WTC11 (cell line): ENCODE measurements at places on chromosomes 5 and 9.

DNA sequence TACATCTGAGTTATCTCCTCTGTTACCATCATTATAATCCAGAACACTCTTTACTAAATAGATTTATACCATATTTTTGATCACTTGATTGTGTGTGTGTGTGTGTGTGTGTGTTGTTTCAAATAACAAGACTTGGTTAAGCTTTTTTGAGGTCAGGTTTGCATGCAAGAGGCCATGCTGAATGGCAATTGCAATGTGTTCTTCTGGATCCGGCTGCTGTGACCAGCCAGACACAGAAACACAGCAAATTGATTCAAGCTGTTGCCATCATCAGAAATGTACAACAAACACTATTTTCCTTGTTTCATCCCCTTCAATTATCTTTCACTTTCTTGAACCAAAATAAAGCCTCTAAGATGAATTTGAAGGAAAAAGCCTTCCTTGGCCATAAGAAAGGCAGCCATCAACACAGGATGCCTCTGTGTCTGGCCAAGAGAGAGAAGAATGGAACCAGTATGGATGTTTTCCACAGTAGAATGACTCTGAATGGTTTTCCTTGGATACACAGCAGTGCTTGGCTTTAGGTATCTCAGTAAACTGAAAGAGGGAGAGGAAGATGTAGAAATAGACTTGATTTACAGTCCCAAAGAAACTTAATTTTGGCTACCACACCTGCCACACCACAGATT is 53.9 kb downstream of the DPYSL3 start:
- DNase-seq, result no peak

DNA sequence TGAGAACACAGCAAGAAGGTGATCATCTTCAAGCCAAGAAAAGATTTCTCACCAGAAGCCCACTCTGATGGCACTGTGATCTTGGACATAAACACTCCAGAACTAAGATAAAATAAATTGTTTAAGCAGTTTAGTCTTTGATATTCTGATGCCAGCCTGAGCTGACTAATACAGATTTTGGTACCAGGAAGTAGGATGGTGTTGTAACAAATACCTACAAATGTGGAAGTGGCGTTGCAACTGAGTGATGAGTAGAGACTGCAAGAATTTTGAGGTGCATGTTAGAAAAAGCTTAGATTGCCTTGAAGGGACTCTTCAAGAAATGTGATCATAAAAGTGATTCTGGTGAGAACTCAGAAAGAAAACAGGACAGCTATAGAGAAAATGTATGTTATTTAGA is 592.4 kb upstream of the DAB2 start:
- DNase-seq, result no peak

GRCh38 chr9:89878687-89879086 is 273.9 kb downstream of the GADD45G start:
- DNase-seq, result no peak

DNA sequence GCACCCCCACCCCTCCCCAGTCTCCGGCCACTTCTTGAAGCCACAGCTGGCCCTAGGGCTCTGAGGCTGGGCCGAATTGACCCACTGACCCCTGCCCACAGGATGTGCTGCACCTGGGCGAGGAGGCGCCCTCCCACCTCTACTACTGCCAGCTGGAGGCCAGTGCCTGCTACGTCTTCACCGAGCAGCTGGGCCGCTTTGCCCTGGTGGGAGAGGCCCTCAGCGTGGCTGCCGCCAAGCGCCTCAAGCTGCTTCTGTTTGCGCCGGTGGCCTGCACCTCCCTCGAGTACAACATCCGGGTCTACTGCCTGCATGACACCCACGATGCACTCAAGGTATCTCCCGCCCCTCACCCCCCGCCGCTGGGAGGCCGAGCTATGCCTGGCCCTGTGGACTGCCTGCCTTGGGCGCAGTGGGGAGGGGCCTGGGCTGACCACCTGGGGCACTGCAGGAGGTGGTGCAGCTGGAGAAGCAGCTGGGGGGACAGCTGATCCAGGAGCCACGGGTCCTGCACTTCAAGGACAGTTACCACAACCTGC is 21.3 kb downstream of the HK3 start:
- no peak for DNase-seq

GRCh38 chr9:83582029-83582428 is 40.9 kb upstream of the IDNK start:
- no peak for DNase-seq

DNA sequence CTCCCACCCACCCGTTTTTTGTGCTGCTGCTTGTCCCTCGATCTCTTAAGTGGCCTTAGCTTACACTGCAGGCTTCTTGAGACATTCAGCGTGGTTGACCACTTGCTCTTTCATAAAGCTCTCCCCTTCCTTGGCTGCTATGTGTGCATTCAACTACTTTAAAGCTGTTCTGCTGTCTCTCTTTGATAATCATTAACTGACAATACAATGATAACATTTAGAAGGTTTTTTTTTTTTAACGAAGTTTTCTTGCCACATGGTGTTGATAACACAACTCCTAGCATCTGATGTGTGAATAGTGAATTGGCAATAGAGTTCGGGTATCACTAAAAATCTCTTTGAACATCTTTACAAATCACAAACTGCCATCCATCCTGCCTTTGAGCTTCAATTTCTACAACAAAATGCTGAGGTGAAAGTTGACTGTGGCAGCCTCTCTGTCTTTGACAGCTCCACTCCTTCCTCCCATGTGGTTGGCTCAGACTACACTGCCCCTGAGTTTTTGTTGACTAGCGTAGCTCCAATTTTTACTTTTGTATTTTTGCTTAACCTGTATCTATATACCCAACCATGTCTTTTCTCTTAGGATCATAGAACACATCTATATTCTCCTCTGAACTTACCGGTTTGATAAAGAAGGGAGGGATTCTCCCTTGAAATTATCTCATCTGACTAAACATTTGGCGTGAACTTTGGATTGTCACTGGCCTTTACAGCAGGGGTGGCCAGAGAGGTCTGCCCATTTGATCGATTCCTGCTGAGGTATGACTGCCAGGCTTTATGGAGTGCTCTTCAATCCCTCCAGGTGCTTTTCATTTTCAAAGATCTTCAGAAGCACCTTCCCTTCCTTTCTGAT is 409.4 kb upstream of the CD180 start:
- no peak for DNase-seq
